AG09309 (cell line): ENCODE measurements at places on chromosomes 7 and 10.

- no peak for DNase-seq
Observed at GRCh38 chr10:118455181-118455695, 113.1 kb upstream of the FAM204A start.

DNA sequence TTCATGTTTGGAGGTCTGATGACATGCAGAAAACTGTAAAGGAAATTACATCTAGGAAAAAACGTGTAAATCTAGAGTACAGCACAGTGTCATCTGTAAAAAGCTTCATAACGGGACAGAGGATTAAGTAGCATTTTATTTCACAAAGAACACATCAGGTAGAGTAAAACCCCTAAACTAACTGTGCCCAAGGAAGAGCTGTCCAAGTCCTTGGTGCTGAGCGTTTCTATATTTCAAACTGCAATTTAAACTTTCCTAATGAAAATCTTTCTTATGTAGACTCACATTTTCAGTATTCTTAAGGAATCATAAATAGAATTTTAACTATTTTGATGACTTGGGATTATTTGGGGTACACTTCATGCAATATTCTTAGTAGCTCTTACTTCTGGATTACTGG, 646.2 kb downstream of the IPMK start:
- DNase-seq: no peak

DNA sequence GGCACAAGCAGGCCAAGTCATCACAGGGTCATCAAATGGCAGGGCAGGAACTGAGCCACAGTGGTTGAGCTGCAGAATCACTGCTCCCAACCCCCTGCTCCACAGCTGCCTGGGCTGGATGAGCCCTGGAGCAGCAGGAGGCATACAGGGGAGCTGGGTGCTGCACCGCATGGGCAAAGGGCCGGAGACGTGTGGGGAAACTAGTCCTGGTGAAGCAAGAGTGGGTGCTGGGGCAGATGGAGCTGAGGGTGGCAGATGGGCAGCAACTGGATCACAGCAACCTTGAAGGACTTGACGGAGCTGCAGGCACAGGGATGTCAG, 16.0 kb upstream of the VOPP1 start:
- DNase-seq: no peak

DNA sequence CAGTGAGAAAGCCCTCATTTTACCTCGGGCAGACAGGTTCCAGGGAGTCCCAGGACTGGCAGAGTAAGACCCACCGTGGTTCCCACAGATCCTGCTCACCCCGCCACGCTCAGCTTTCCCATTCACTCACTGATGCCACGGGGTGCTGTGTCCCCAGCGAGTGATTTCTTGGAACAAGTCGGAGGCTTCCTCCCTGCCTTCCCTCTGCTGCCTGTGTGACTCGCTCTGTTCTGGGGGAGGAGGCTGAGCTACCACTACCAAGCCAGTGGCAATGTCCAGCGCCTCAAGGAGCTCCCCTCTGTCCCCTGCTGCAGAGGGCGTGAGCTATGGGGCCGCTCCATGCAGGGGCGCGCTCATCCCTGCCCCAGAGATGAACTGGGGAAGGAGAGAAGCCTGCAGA, 12.6 kb downstream of the IL15RA start:
- no peak for DNase-seq

- no peak for DNase-seq
Observed at GRCh38 chr7:76514926-76515771, 4.8 kb downstream of the UPK3B start.

DNA sequence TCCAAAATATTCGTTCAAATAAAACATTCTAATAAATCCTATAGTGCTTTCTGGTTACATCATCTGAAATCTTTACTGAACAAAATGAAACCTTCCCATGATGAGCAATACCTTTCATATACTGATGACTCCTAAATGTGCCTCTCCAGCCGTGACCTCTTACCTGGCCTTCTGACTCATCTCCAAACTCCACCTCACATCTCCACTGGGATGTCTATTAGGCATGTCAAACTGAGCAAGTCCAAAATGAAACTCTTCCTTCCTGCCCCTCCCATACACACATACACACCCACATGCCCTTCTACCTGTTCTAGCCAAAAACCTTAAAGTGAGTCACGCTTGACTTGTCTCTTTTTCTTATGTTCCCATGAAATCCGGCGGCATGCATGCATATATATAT, 22.9 kb downstream of the GSAP start:
- no peak for DNase-seq

- no peak for DNase-seq
Observed at GRCh38 chr10:69871074-69871473, 69.4 kb downstream of the COL13A1 start.

DNA sequence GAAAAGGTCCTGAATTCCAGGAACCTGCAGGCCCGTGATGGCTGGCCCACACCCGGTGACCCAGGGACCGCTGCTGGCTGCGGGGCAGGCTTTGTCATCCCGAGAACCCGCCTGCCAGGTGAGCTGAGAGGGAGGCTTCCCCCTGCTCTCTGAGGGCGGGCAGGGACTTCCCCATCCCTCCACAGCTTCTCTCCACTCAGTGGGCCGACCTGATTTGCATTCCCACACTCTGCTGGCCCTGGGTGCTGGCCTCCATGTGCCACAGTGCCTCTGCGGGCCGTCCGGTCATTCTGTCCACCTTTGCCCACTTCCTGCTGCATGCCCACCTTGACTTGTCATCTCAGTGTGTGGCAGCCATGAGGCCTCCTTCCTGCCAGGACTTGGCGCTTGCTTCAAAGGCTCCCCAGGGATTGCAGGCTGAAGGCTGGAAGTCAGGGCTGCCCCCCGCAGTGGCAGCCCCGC, 35.3 kb downstream of the PALD1 start:
- no peak for DNase-seq

- DNase-seq: no peak
Observed at GRCh38 chr7:88075216-88075615, 141.2 kb downstream of the ADAM22 start.

- no peak for DNase-seq
Observed at GRCh38 chr7:17786314-17786852, 153.9 kb downstream of the SNX13 start.

DNA sequence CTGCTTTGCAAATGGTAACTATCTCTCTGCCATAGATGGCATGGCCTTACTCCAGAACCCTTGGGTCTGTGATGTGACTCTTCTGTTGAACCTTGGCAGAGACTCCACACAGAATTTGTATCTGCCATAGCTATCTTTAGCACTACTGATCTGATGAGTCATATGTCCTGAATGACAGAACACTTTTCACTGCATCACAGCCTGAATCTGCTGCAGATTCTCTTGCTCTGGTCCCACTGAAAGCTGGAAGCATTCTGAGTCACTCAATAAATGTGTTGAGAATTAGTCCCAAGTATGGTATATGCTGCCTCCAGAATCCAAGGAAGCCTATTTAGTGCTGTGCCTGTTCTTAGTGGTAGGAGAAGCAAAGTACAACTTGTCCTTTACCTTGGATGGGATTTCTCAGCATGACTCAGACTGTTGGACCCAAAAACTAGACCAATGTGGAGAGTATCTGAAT, 39.5 kb upstream of the ANKRD1 start:
- DNase-seq: peak; percentile 71

- no peak for DNase-seq
Observed at GRCh38 chr10:117994771-117995170, 52.0 kb downstream of the RAB11FIP2 start.

DNA sequence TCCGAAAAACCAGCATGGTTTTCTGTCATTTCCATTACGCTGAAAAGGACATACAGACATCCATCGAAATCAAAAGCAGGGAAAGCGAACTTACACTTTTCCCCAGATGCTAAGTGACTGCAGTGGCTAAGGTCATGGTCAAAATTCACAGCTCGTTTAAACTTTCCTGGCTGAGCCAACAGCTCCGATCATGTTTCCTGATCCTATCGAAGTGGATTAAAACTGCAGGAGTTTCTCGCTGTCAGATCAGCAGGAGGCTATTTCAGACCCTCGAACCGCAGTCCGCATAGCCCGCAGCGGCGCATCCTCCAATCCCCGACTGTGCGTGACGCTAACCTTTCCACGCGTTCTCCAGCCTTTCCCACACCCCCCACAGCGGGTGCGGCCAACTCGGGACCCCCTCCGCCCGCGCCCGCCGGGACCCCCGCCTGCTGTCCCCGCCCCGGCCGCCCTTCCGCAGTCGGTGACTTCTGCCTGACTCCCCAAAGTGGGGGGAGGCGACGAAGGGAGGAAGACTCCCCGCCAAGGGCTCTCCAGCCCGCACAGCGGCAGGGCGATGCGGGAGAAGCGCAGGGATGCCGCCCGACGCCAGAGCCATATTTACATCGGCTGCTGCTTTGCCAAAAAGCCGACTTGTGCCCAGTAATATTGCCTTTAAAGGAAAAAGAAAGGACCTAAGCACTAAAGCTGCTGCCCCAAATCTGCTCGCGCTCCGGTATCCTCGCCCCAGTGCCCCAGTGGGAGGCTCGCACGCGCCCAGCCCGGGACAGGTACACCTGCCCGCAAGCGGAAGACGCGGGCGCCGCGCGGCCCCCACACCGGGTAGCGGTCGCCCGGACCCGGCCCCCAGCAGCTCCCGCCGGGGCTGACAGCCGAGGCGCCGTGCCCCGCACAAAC, 1.2 kb downstream of the PIP4K2A start:
- no peak for DNase-seq

DNA sequence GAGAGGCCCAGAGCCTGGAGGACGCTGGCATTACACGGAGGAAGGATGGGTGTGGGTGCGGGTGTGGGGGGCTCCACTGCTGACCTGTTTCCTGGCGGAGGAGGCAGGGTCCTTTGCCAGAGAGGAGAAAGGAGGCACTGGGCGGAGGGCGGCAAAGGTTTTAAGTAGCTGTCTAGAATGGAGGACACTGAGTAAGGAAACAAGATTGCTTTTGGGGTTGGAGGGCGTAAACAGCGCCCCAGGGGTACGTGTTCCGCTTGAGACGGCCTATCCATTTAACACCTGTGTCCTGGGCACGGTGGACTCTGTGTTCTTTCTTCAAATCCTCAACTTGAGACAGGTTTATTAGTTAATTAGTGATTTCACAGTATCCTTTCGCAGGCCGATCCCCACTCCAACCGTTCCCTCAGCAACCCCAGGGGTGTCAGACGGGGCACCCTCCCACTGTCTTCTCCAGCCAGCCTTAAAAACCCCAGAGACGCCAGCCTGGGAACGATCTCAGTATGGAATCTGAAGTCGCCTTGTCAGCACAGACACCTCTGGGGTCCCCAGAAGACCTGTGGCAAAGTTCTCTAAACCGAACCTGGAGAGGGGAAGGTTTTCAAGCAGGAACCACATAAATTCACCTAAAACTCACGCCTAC, 24.8 kb downstream of the SFXN4 start:
- DNase-seq: no peak

- DNase-seq: no peak
Observed at GRCh38 chr7:120462991-120463390, 190.0 kb downstream of the KCND2 start.

GRCh38 chr10:120861178-120861855, 10.2 kb downstream of the WDR11 start:
- DNase-seq: no peak

- DNase-seq: no peak
Observed at GRCh38 chr7:141558544-141559183, 7.5 kb downstream of the AGK start.

DNA sequence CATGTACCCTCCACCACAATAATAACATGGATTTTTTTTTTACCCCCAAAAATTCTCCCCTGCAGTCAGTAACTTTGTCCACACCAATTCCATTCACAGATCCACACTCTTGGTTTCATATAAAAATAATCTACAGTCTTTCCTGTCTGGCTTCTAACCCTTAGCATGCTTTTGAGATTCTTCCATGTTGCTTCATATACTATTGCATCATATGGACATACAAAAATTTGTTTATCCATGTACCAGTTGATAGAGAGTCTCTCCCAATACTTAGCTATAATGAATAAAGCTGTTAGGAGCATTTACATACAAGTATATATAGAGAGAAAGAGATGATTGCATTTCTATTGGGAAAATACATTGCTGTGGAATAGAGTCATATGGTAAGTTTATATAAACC, 575.0 kb downstream of the XPNPEP1 start:
- DNase-seq: no peak

DNA sequence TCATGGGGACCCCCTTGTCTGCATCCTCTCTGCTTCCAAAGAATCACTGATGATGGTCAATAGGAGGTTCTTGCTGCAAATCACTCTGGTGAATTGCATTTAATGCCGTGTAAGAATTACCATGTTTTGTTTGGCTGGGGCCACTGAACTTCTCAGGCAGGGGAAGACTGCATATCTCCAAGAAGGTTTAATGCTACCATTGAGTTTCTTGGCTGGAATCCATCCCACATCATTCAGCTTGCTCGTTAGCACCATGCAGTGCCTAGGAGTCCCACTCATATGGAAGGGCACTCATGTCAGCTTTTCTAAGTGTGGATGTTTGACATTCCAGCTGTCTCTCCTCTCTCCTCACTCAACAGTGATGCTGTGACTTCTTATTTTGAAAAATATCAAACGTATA, 50.2 kb upstream of the BAMBI start:
- DNase-seq: no peak

DNA sequence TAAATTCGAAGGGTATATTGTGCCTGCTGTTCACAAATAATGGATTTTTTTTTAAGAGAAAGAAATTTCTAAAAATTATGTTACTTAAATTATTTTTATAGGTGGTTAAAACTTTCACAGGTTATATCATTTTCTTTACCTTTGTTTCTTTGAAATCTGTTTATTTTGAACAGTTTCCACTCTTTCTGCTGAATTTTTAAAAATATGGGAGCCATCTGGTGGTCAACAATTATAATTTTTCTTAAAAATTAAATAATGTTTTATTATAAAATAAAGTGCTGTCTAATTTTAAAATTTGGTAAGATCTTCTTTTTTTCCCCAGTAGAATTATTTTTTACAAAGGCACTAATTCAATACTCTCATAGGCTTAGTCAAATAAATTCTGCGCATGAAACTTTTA, 263.9 kb downstream of the ETV1 start:
- no peak for DNase-seq
